ENCODE measurements at places on chromosomes 5 and 9.

DNA sequence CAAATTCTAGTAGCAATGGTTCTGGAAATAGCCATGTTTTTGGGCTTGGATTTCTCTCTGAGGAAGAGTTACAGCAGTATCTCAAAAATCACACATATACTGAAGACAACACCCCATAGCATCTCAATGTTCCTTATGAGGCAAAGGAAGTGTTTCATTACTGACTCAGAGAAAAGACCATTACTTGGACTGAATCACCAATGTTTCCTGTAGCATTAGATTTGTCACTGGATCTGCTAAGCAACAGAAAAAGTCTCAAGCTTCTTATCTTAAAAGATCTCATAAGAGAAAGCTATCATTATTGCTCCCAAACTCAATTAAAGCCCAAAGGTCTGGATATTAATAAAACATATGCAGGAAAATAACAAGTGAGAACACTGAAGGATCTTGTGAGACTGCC lies 272.4 kb downstream of the ADAMTS6 start:
- DNase-seq = peak; percentile 94

DNA sequence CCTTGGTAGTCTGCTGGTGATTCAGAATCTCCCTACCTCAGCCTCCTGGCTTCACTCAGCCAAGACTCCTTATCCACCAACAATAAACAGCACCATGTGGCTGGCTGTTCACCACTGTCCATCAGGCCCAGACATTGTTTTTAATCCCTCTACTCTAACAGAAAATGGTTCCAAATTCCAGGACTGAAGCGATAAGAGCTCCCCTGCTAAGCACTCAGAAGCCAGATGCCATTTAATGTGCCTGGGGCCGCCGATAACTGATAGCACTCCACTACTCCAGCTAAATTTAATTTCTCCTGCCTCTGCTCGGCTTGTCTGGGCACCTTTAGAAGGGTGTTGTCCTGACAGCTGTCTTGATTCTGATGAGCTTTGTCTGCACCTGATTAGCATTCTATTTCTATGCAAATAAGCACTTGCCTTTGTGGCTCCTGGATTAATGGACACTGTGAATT lies 47.1 kb downstream of the ZNF622 start:
- no peak for DNase-seq

GRCh38 chr5:141519605-141520565 lies 31.0 kb downstream of the PCDHGC5 start:
- DNase-seq = peak; percentile 19

GRCh38 chr5:138824924-138825863 lies 49.9 kb downstream of the LRRTM2 start:
- peak; percentile 17 for DNase-seq

- peak; percentile 53 for DNase-seq
These were observed 44.8 kb downstream of the RCL1 start for GRCh38 chr9:4837261-4838188.

GRCh38 chr9:28518439-28518838 lies 945.2 kb upstream of the C9orf72 start:
- DNase-seq = no peak

DNA sequence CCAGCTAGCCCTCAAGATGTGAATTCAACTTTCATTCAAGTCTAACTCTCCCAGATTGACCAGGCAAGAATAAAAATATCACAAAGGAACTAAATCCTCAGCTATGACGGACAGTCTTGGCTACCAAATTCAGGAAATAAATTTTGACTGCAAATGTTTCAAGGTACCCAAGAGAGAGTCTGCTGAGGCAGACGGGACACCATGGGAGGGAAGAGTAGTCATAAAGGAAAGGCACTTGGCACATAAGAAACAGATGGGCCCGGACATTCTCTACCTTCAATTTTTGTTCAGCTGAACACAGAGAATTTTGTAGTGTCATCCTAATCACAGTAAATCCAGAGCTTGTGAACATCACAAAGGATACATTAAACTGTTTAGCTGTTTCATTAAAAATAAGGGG lies 390.0 kb downstream of the DTWD2 start:
- no peak for DNase-seq
